ENCODE measurements at places on chromosomes 5 and 9. TPM values are rescaled to one million over a fixed set of nuclear protein-coding genes. Genes with fewer than 3 reads are reported as not detected.

Gene LRRC26
- not detected for total RNA-seq

Gene OBP2B
- not detected for total RNA-seq

GRCh38 chr5:130045334-130045733 lies 141.1 kb downstream of the CHSY3 start:
- DNase-seq, result no peak
- H3K36me3 ChIP-seq, result no peaks in the 10 kb centered on the region
- no peaks in the 10 kb centered on the region for H3K27me3 ChIP-seq

DNA sequence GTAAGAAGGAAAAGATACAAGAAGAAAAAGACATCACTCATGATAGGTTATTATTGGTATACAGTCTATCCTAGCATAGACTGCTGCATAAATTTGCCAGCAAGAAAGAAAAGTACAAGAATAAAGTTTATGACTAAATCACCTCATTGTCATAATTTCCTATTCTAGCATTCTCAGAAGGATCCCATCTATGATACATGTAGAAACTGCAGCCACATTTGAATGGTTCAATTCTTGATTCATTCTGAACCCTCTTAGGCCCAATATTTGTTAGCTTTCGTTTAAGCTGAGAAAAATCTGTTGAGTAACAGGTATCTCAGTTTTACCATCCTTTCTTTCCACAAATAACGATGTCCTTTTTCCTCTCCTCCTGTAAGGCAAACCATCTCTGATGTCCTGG lies 21.2 kb downstream of the INVS start:
- no peaks in the 10 kb centered on the region for H3K27me3 ChIP-seq
- peaks cover 16% of the 10 kb centered on the region for H3K4me1 ChIP-seq
- no peak for DNase-seq
- H3K36me3 ChIP-seq, result peaks cover 17% of the 10 kb centered on the region

DNA sequence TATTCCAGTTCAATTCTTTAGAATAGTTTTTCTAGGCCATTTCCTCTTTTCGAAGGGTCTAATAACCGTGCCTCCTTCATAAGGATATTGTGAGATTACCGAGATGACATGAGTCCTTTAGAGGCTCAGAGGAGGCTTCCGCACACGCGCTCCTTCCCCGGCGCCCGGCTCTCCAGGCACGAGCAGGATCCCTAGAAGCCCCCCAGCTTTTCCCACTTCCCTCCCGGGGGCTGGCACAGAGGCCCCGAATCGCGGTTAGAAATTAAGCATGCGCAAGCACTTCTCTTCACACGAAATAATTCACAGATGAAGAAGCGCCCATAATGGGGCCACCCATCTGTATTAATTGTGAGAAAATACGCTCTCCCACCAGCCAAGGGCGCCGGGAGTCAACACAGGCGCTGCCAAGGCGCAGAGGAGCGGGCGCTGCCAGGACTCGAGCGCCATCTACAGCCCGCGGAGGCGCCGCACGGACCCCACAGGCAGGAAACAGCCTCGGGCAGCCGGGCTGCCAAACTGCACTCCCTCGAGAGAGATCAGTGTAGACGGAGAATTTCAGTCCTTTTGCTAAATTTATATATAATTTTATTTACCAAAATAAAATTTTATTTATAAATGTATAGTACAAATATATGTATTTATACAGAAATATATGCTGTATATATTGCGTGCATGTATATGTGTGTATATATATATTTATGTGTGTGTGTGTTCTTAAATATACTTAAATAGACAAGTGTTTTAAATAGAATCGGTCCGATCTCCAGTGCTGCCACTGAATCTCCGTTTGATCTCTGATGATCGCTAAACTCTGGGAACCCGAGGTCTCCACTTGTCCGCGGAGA lies 258.1 kb upstream of the NFIL3 start:
- no peaks in the 10 kb centered on the region for H3K36me3 ChIP-seq
- H3K4me1 ChIP-seq, result peaks cover 4% of the 10 kb centered on the region
- peaks cover 42% of the 10 kb centered on the region for H3K27me3 ChIP-seq
- peak overlapping the region; percentile 47 for H3K4me3 ChIP-seq
- H3K27ac ChIP-seq, result no peak overlapping the region
- peak; percentile 77 for DNase-seq

DNA sequence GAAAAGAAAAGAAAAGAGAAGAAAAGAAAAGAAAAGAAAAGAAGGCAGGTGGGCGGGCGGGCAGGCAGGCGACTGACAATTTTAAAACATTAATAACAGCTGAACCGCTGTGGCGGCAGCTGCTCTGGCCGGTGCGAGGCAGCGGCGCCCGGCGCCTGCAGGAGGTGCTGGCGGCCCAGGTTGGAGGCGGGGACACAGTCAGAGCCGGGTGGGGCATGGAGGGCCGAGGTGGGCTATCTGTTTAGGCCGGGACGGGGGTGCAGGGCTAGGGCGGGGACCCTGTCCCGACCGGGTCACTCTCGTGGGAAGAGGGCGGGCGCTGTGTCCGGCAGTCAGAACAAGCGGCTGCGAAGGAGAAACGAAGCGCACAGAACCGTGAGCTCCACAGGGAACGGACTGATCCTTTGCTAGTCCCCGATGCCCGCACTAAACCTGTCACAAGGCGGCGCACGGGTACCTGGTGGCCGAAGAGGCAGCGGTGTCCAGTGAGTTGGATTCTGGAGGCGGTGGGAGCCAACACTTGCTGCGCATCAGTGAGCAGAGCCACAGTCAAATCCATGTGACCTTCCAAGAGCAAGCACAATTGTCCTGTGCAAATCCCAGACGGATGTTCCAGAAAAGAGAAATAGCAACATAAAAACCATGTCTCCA lies 13.6 kb upstream of the ALDOB start:
- H3K4me1 ChIP-seq, result peaks cover 6% of the 10 kb centered on the region
- no peak overlapping the region for H3K27ac ChIP-seq
- H3K4me3 ChIP-seq, result peak overlapping the region; percentile 70
- no peaks in the 10 kb centered on the region for H3K36me3 ChIP-seq
- peaks cover 56% of the 10 kb centered on the region for H3K27me3 ChIP-seq
- DNase-seq, result peak; percentile 69

GRCh38 chr9:114087721-114088120 lies 9.6 kb upstream of the AMBP start:
- H3K4me1 ChIP-seq, result no peaks in the 10 kb centered on the region
- DNase-seq, result no peak
- no peak overlapping the region for H3K27ac ChIP-seq
- no peaks in the 10 kb centered on the region for H3K36me3 ChIP-seq
- peaks cover 4% of the 10 kb centered on the region for H3K27me3 ChIP-seq
- H3K4me3 ChIP-seq, result no peak overlapping the region

DNA sequence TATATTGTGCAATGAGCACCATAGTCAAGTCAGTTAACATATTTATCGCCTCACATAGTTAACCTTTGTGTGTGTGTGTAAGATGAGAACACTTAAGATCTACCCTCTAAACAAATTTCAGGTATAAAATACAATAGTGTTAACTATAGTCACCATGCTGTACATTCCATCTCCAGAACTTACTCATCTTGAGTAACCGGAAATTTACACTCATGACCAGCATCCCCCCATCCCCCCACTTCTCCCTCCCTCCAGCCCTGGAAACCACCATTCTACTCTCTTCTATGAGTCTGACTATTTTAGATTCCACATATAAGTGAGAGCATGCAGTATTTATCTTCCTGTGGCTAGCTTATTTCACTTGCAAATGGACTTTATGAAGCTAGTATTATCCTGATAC lies 40.3 kb downstream of the ZNF354A start:
- no peak for DNase-seq
- no peak overlapping the region for H3K4me3 ChIP-seq
- H3K4me1 ChIP-seq, result no peaks in the 10 kb centered on the region
- H3K36me3 ChIP-seq, result no peaks in the 10 kb centered on the region

GRCh38 chr5:128538000-128538249 lies at the start of gene FBN2:
Gene FBN2, minus strand, starts transcription at chr5:128538245. Its CDS starts 642 bp downstream, at chr5:128537603.
- H3K4me3 ChIP-seq, result no peak within 1 kb of the TSS
- peaks cover 55% of the 10 kb centered on the region for H3K27me3 ChIP-seq
- no peak within 1 kb of the TSS for H3K27ac ChIP-seq
- no peak for DNase-seq
- peaks cover 4% of the 10 kb centered on the region for H3K4me1 ChIP-seq

GRCh38 chr5:96941140-96941539 lies 5.3 kb downstream of the LNPEP start:
- H3K4me3 ChIP-seq, result no peak overlapping the region
- H3K27me3 ChIP-seq, result no peaks in the 10 kb centered on the region
- DNase-seq, result no peak

- peaks cover 58% of the 10 kb centered on the region for H3K36me3 ChIP-seq
- no peaks in the 10 kb centered on the region for H3K4me1 ChIP-seq
- H3K27me3 ChIP-seq, result no peaks in the 10 kb centered on the region
- no peak overlapping the region for H3K27ac ChIP-seq
- DNase-seq, result no peak
- H3K4me3 ChIP-seq, result no peak overlapping the region
These were observed 15.1 kb downstream of the PSAT1 start for GRCh38 chr9:78311886-78312524.

Gene CCL28
- total RNA-seq, result 11.9 TPM

- peaks cover 54% of the 10 kb centered on the region for H3K36me3 ChIP-seq
- peak overlapping the region; percentile 85 for H3K4me3 ChIP-seq
- H3K27me3 ChIP-seq, result no peaks in the 10 kb centered on the region
- H3K4me1 ChIP-seq, result peaks cover 74% of the 10 kb centered on the region
- DNase-seq, result no peak
These were observed 809 bp downstream of the TNIP1 start for GRCh38 chr5:151079838-151080612.

DNA sequence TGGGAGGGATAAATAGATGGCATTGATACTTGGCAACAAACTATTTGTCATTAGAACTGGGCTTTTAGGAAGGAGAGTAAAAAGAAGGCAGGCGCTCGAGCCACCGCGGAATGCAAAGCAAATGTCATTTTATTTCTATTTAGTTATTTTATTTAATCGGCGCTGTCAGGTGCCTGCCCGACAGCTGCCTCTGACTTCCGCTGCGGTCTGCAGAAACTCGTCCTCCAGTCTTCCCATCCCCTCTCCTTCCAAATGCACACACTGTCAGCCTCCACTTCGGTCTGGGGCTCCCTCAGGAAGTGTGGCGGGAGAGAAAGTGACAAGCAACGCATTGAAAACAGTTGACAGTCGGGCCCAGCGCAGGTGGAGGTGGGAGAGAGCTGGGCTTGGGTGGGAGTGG lies 29.3 kb downstream of the ASS1 start:
- peaks cover 26% of the 10 kb centered on the region for H3K27me3 ChIP-seq
- no peak overlapping the region for H3K27ac ChIP-seq
- no peak overlapping the region for H3K4me3 ChIP-seq
- no peaks in the 10 kb centered on the region for H3K36me3 ChIP-seq
- H3K4me1 ChIP-seq, result no peaks in the 10 kb centered on the region

- peaks cover 20% of the 10 kb centered on the region for H3K4me1 ChIP-seq
- H3K36me3 ChIP-seq, result no peaks in the 10 kb centered on the region
- no peak for DNase-seq
- no peak overlapping the region for H3K27ac ChIP-seq
- H3K27me3 ChIP-seq, result no peaks in the 10 kb centered on the region
These were observed 89.8 kb upstream of the TLE4 start for GRCh38 chr9:79481846-79482477.

- no peak overlapping the region for H3K4me3 ChIP-seq
- no peaks in the 10 kb centered on the region for H3K36me3 ChIP-seq
- DNase-seq, result no peak
- no peak overlapping the region for H3K27ac ChIP-seq
- peaks cover 20% of the 10 kb centered on the region for H3K27me3 ChIP-seq
These were observed 27.0 kb downstream of the VCAN start for GRCh38 chr5:83498585-83498984.

DNA sequence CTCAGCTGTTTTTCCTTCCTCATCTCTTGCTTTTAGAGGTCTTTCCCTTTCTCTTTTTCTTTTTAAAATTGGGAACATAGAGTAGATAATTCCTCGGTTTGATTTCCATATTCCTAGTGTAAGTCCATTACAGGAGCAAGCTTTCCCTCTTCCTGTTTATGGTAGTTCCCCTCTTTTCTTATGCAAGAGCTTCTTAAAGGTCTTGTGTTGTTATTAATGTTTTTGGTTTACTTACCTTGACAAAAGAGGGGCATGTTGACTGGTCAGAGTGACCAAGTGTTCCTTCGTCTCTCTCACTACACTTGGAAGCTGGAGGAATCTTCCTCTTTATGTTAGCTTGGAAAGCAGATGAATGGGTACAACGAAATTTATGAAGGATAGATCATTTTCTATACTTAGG lies 8.3 kb downstream of the ATG10 start:
- no peaks in the 10 kb centered on the region for H3K27me3 ChIP-seq
- H3K4me1 ChIP-seq, result peaks cover 5% of the 10 kb centered on the region
- no peak overlapping the region for H3K27ac ChIP-seq
- no peak for DNase-seq

DNA sequence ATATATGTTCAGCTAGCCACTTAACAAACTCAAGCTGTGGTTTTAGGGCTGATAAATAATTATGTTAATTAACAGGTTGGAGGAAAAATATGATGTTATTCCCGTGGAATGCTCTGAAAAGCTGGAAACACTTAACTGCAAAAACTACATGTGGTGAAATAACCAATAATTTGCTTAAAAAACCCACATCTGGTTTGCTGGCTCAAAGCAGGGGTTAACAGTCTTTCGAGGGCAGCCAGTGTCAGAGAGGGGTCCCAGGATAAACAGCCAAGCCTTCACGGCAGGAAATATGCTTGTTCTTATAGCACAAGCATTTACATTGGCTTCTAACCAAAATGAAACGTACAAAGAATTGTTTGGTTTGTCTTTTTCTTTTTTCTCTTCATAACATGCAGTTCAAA lies 254.0 kb upstream of the GAS1 start:
- no peak overlapping the region for H3K4me3 ChIP-seq
- H3K36me3 ChIP-seq, result no peaks in the 10 kb centered on the region
- DNase-seq, result no peak
- peaks cover 15% of the 10 kb centered on the region for H3K27me3 ChIP-seq
- peaks cover under 1% of the 10 kb centered on the region for H3K4me1 ChIP-seq

Gene TMEFF1
- 0.10 TPM for total RNA-seq

Gene PCSK1
- not detected for total RNA-seq

Gene PCDHA9
- not detected for total RNA-seq

DNA sequence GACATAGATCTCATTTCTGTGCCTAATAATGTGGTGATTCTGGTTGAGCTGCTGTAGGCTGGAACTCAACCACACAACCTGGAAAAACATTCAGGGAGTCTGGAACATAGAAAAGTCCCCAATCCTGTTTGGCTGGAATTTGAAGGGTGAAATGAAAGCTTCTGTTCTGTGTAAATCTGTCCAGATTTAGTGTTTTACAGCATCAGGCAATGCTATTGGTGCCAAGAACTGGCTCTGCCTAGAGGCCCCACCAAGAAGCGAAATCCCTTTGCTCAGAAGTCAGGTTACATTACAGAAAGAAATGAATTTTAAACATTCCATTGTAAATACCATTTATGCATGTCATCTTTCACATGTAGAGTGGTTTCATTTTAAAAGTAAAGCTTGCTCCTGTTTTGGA lies 56.3 kb downstream of the TMEM174 start:
- no peak overlapping the region for H3K27ac ChIP-seq
- DNase-seq, result no peak
- no peak overlapping the region for H3K4me3 ChIP-seq
- H3K36me3 ChIP-seq, result no peaks in the 10 kb centered on the region
- peaks cover 89% of the 10 kb centered on the region for H3K27me3 ChIP-seq
- H3K4me1 ChIP-seq, result peaks cover 24% of the 10 kb centered on the region

DNA sequence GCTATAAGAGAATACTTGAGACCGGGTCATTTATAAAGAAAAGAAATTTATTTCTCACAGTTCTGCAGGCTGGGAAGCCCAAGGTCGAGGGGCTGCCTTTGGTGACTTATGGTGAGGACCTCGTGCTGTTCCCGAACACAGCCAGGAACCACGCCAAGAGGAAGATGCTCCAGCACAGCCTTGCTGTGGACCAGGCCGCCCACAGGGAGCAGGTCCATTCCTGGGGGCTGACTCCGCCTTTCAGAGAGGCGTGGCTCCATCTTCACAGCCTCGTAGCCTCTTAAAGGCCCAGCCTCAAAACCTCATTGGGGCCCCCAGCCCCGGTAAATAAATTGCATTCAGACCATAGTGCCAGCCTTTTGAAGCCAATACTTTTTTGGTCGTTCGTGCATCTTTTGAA lies 93.5 kb upstream of the CACNA1B start:
- peaks cover 12% of the 10 kb centered on the region for H3K36me3 ChIP-seq
- H3K4me3 ChIP-seq, result no peak overlapping the region
- no peaks in the 10 kb centered on the region for H3K27me3 ChIP-seq
- H3K4me1 ChIP-seq, result no peaks in the 10 kb centered on the region

Gene GDA
- total RNA-seq, result not detected
